Aortic smooth muscle cell (primary cell): ENCODE measurements at places on chromosomes 7 and 10. TPM values are rescaled to one million over a fixed set of nuclear protein-coding genes. Genes with fewer than 3 reads are reported as not detected.

Gene MYOZ1
- total RNA-seq: 0.06 TPM in 1 of 2 replicates, not detected in the other

Gene TSPAN33
- 0.06 and 0.13 TPM in 2 replicates for total RNA-seq

Gene PLEKHS1
- not detected in 2 replicates for total RNA-seq

Gene ELOVL3
- 0.26 TPM in 1 of 2 replicates, not detected in the other for total RNA-seq

Gene IRF5
- under 0.01 TPM in 1 of 2 replicates, not detected in the other for total RNA-seq

Gene ZPBP
- not detected in 2 replicates for total RNA-seq

Gene AKR1C3
- 163 and 174 TPM in 2 replicates for total RNA-seq

Gene OR2A12
- total RNA-seq: not detected in 2 replicates

Gene RGS10
- 34.9 and 46.2 TPM in 2 replicates for total RNA-seq

Gene MBL2
- total RNA-seq: not detected in 2 replicates

Gene OR2A5
- total RNA-seq: not detected in 2 replicates

Gene PNLIPRP1
- total RNA-seq: not detected in 2 replicates

Gene LRRC17
- total RNA-seq: 105 and 207 TPM in 2 replicates

Gene SFTPA1
- not detected in 2 replicates for total RNA-seq

Gene LHFPL3
- not detected in 2 replicates for total RNA-seq

Gene CC2D2B
- total RNA-seq: 0.06 and 0.13 TPM in 2 replicates

Gene GFRA1
- under 0.01 and 0.12 TPM in 2 replicates for total RNA-seq

Gene WIPF3
- total RNA-seq: 0.06 TPM in 1 of 2 replicates, not detected in the other

Gene NUP42
- 23.6 and 28.0 TPM in 2 replicates for total RNA-seq

Gene PAX2
- not detected in 2 replicates for total RNA-seq

Gene SEMA4G
- total RNA-seq: 0.13 and 0.31 TPM in 2 replicates

Gene SUN3
- not detected in 2 replicates for total RNA-seq

Gene GPNMB
- total RNA-seq: 172 and 285 TPM in 2 replicates

Gene NCOA4
- 196 and 203 TPM in 2 replicates for total RNA-seq

Gene CLRN3
- not detected in 2 replicates for total RNA-seq

Gene EPDR1
- total RNA-seq: 51.2 and 99.0 TPM in 2 replicates

Gene VSTM4
- 5.2 TPM in 2 replicates for total RNA-seq

Gene CAMK2B
- 1.3 and 2.9 TPM in 2 replicates for total RNA-seq

Gene PNLIP
- not detected in 2 replicates for total RNA-seq

Gene EVX1
- not detected in 2 replicates for total RNA-seq

Gene GRM3
- total RNA-seq: not detected in 2 replicates

Gene STK31
- total RNA-seq: not detected in 2 replicates

Gene MOGAT3
- not detected in 2 replicates for total RNA-seq
